ENCODE measurements at places on chromosomes 16 and 17. TPM values are rescaled to one million over a fixed set of nuclear protein-coding genes. Genes with fewer than 3 reads are reported as not detected.

- no peak for DNase-seq
Measured at GRCh38 chr16:22081050-22081449, 11.3 kb upstream of the VWA3A start.

GRCh38 chr17:67833946-67834631, 8.8 kb downstream of the BPTF start:
- DNase-seq, result no peak

Gene NLK
- total RNA-seq, result 28.0 TPM

DNA sequence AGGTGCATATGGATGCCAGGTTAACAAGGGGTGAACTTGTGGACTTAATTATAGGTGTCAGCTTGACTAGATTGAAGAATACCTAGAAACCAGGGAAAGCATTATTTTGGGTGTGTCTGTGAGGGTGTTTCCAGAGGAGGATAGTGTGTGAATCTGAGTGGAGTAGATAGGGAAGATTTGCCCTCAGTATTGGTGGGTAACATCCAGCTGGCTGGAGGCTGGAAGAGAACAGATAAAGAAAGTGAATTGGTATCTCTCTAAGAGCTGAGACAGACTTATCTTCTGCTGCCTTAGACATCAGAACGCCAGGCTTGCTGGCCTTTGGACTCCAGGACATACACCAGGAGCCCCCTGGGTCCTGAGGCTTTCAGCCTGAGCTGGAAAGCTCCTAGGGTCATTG, 75.2 kb downstream of the CDRT15 start:
- DNase-seq, result no peak

Gene PLLP
- total RNA-seq, result 0.72 TPM

DNA sequence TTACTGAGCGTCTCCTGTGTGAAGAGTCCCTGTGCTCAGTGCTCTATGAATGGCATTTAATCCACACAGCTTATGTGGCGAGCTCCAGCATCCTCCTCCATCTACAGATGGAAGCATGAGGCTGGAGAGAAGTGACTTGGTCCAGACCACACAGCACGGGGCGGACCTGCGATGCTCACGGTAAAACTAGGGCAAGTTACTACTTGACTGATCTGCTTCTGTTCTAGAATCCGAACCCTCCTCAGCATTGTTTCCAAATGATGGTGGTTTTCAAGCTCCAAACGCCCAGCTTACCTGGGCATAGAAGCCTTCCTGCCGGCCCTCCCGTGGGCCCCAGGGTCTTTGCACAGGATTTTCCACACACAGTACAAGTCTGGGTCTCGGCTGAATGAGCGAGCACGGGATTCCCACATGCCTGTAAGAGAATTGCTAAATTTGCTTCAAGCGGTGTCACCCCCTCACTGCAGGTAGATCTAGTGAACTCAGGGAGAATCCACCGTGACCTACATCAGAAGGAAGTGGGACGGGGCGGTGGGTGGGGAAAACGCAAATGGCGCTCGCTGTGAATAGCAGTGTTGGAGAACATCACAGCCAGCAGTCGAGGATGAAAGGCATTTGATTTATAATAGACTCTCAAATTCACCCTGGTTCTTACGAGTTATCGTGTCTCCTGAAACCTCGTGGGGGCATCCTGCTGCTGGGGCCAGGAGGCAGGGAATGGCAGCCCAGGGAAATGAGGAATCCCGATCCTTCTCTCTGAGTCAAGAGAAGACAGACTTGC, 101.1 kb downstream of the CMIP start:
- no peak for DNase-seq

DNA sequence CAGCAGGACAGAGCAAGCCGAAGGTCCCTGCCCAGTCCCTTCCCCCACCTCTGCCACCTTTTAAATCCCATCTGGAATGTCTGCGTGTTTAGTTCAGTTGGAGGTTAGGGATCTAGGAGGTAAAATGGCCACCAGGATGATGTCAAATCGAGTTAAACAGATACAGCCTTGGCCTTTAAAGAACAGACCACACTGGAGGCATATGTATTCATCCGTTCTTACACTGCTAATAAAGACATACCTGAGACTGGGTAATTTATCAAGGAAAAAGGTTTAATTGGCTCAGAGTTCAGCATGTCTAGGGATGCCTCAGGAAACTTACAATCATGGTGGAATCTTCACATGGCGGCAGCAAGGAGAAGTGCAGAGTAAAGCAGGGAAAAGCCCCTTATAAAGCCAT, 167.8 kb upstream of the CACNG5 start:
- DNase-seq, result no peak

- no peak for DNase-seq
Measured at GRCh38 chr16:66427871-66428681, 981 bp downstream of the BEAN1 start.
